ENCODE measurements at places on chromosomes 5 and 9. TPM values are rescaled to one million over a fixed set of nuclear protein-coding genes. Genes with fewer than 3 reads are reported as not detected.

Gene CTNND2
- total RNA-seq, result not detected

Gene ZNF622
- 34.0 TPM for total RNA-seq

Gene ACSL6
- not detected for total RNA-seq

Gene MOB3B
- 0.65 TPM for total RNA-seq

Gene SPINK7
- not detected for total RNA-seq

Gene ORM1
- not detected for total RNA-seq

Gene DROSHA
- total RNA-seq, result 31.8 TPM

Gene FRRS1L
- not detected for total RNA-seq

Gene SPATA31A7
- not detected for total RNA-seq

Gene TARS1
- total RNA-seq, result 220 TPM

Gene FAM153A
- not detected for total RNA-seq

Gene DMGDH
- 0.33 TPM for total RNA-seq

Gene TMC1
- 0.33 TPM for total RNA-seq

Gene MLANA
- not detected for total RNA-seq

Gene FAT2
- total RNA-seq, result under 0.01 TPM

Gene ALDH1B1
- 25.8 TPM for total RNA-seq

Gene SEMA5A
- total RNA-seq, result 0.10 TPM

Gene ADRB2
- total RNA-seq, result 6.5 TPM

Gene TRIM14
- 2.3 TPM for total RNA-seq

Gene DDX4
- not detected for total RNA-seq

Gene NR2F1-AS1
- total RNA-seq, result 16.4 TPM

Gene FAM151B
- 1.6 TPM for total RNA-seq

Gene GPR151
- not detected for total RNA-seq

Gene SLC9A3
- 2.3 TPM for total RNA-seq

Gene ASPN
- total RNA-seq, result not detected

Gene OTP
- total RNA-seq, result not detected

Gene PCDHGB3
- total RNA-seq, result 6.5 TPM

Gene ZDHHC11
- 0.67 TPM for total RNA-seq

Gene PCDHGC5
- 1.4 TPM for total RNA-seq

Gene PLAC8L1
- 0.29 TPM for total RNA-seq

Gene DIRAS2
- total RNA-seq, result not detected

Gene PCDHB6
- total RNA-seq, result under 0.01 TPM

Gene TAS2R1
- not detected for total RNA-seq

Gene FGF1
- under 0.01 TPM for total RNA-seq

Gene OLFM1
- total RNA-seq, result 0.98 TPM

Gene LVRN
- 0.10 TPM for total RNA-seq

Gene PTCD2
- total RNA-seq, result 8.4 TPM

Gene SLC46A2
- not detected for total RNA-seq

Gene SH3PXD2B
- total RNA-seq, result 48.3 TPM

Gene DOK3
- total RNA-seq, result 3.3 TPM

Gene FOXD4
- 0.19 TPM for total RNA-seq

Gene POU5F2
- total RNA-seq, result 2.2 TPM

Gene PTPRD
- 51.9 TPM for total RNA-seq

Gene TMEM215
- total RNA-seq, result under 0.01 TPM

Gene ROR2
- not detected for total RNA-seq

Gene ENTREP1
- 6.1 TPM for total RNA-seq

Gene SCGB3A2
- not detected for total RNA-seq
